ENCODE measurements at places on chromosomes 2 and 18.

GRCh38 chr2:210548878-210549384 lies 7.5 kb upstream of the CPS1 start:
- DNase-seq, result no peak

GRCh38 chr2:205311201-205311600 lies 371.1 kb upstream of the NRP2 start:
- no peak for DNase-seq

DNA sequence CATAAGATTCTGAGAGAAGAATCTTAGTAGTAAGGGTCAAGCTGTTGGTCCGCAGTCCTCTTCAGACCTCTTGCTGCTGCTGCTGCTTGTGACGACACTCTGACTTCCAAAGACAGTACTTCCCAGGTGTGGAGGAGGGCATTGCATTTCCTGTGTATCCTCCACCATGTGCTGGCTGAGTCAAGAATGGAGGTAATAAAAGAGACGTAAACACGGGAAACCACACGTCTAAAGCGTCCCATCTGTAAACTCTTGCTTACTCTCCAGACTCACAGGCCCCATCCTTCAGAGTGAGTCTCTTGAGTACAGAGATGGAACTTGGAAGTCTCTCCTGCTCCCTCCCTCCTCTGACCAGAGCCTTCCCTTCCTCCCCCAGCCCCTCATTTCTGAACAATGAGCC lies 25.6 kb downstream of the KLHL29 start:
- DNase-seq, result no peak

DNA sequence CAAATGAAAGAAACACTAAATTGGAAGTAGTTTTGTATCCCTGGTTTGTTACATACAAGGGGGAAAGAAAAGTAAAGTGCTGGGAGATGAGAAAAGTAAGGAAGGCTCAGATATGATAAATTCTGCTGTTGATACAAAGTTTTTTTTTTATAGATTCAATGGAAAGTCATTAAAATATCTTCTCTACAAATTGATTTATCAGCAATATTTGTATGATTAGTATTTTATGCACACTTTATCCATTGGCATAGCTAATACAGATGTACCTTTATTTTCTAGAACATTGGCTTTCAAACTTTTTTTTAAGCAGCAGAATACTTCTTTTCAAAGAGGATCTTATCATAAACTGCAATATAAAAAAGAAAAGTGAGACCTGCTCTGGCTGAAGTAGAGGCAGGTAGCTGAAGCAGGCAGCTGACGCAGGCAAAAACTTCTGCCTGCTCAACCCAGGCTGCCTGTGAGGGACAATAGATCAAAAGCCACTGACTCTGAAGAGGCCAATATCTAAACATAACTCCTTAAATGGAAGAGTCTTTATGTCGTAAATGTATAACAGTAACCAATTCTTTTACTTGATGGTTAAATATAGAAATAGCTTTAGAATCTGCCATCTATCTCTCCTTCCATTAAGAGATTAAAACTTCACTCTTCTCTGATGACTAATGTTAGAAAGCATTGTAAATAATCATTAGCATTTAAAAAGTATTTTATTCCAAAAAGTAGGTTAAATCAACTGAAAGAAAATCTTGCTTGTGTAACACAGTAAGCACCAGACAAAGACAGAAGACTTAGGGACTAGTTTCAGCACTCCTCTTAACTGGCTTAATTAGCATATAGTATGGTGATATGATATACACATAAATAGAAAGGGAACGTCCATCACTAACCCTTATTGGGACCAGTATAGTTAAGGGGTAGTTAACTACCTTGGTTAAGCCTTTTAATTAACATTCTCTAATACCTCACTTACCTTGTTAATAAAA lies 174.2 kb downstream of the SLC39A10 start:
- DNase-seq, result no peak

- no peak for DNase-seq
These were observed 238.2 kb downstream of the CDH7 start for GRCh38 chr18:65988972-65989371.

- no peak for DNase-seq
These were observed 35.1 kb downstream of the SLC30A6 start for GRCh38 chr2:32200814-32201213.

GRCh38 chr18:22643731-22644130 lies 226.0 kb upstream of the CTAGE1 start:
- DNase-seq, result no peak

DNA sequence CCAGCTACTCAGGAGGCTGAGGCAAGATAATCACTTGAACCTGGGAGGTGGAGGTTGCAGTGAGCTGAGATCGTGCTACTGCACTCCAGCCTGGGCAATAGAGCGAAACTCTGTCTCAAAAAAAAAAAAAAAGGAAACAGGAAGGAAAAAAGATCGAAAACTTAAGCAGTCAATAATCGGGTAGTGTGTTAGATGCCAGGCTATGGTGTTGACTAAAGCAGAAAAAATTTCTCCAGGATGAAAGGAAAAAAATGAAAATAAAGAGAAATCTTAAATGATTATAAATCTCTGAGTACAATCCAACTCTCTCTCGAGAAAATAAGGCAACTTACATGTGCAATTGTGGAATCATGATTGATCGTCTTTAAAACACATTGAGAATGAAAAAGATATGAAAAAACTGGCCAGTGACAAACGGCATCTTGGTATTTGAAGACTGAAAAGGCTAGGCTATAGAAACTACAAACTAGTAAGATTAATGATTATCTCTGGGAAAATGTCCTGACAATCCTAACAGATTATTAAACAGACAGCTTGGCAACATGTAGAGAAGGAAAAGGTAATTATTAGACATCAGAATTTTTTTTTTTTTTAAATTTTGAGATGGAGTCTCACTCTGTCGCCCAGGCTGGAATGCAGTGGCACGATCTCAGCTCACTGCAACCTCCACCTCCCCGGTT lies 16.3 kb upstream of the EPHA4 start:
- no peak for DNase-seq

DNA sequence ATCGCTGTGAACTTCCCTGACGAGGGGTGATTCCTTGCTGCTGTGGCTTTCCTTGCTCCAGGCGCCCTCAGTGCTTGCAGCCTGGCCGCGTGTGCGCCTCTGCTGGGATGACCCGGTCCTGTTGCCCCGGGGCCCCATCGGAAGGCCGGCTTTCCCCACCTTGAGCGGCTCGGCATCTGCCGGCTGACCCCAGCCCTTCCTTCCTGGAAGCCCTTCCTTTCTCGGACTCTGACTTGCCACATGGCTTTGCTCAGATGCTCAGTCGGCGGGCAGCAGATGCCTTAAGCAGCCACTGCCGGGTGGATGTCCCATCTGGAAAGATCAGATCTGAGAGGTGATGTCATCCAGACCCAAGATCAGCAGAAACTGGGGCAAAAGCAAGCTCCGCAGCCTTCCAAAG lies 100.5 kb upstream of the ODC1 start:
- DNase-seq, result no peak

GRCh38 chr18:45059695-45060094 lies 379.0 kb downstream of the SETBP1 start:
- no peak for DNase-seq

GRCh38 chr2:223641082-223641481 lies 38.9 kb upstream of the SCG2 start:
- no peak for DNase-seq

- DNase-seq, result no peak
These were observed 162.1 kb upstream of the ZNF516 start for GRCh38 chr18:76656925-76657827.

DNA sequence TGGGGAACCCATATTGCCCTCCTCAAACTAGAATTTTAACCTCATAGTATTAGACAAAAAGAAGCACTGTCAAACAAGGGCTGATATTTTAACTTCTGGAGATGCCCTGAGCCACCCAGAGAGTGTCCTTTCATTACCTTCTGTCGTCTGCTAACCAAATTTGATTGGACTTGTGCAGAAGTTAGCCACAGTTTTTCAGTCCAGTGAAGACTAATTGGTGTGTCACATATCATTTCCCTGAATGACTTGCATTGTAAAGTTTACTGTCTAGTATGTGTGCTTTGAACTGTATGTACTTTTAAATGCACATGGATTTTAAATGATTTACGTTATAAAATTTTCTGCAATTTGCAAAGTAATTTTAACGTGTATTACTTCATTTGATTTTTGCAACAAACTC lies 646.5 kb downstream of the SATB2 start:
- no peak for DNase-seq

DNA sequence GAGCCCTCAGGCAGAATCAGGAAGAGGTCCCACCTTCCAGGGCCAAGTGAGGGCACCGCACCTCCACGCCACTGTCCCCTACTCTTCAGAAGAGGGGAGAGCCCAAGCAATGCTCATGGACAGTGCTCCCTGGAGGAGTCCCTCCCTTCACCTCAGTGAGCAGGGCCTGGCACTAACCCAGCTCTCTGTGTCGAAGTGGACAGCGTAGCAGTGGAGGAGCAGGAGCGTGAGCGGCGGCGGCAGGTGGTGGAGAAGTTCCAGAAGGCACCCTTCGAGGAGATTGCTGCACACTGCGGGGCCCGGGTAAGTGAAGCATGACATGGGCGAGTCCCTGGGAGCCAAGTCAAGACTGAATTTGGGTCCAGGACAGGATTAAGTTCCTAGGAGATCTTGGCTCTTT lies 16.7 kb downstream of the POMC start:
- DNase-seq, result no peak

DNA sequence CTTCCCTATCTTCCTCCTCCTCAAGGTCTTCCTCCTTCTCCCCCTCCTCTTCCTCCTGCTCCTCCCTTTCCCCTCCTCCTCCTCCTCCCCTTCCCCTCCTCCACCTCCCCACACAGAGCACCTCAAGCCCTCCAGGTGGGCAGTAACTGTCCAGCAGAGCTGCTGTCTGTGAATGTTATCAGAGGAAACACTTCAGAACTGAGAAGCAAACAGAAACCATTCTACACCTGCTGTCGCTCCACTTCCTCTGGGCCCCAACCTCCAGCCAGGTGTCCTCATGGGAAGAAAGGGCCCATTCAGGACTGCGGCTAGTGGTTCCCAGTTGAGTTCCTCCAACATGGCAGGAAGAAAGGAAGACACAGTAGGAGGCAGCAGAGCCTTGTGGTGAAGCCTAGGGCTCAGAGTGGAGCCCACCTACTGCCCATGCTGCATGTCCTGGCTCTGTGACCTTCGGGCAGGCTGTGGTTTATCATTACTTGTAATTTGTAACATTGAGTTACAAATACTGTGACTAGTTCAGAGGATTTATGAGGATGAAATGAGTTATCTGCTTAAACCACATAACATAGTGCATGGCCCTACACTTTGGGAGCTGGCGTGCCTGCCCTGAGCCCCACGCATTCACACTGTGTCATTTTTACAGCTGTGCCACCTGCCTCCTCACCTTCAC lies 165.9 kb upstream of the ID2 start:
- no peak for DNase-seq

- DNase-seq, result no peak
These were observed 39.7 kb downstream of the SH3YL1 start for GRCh38 chr2:223971-224760.

DNA sequence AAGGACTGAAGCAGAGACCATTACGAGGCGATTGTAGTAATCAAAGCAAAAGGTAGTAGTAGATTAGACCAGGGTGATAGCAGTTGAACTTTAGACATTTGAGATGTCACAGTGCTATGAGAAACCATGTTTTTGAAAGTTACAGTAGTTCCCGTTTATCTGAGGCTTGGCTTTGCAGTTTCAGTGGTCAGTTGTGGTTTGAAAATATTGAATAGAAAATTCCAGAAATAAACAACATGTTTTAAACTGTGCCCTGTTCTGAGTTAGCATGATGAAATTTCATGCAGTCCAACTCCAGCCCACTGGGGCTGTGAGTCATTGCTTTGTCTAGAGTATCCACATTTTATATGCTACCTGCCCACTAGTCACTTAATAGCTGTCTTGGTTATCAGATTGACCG lies 47.5 kb downstream of the ZNF638 start:
- no peak for DNase-seq

DNA sequence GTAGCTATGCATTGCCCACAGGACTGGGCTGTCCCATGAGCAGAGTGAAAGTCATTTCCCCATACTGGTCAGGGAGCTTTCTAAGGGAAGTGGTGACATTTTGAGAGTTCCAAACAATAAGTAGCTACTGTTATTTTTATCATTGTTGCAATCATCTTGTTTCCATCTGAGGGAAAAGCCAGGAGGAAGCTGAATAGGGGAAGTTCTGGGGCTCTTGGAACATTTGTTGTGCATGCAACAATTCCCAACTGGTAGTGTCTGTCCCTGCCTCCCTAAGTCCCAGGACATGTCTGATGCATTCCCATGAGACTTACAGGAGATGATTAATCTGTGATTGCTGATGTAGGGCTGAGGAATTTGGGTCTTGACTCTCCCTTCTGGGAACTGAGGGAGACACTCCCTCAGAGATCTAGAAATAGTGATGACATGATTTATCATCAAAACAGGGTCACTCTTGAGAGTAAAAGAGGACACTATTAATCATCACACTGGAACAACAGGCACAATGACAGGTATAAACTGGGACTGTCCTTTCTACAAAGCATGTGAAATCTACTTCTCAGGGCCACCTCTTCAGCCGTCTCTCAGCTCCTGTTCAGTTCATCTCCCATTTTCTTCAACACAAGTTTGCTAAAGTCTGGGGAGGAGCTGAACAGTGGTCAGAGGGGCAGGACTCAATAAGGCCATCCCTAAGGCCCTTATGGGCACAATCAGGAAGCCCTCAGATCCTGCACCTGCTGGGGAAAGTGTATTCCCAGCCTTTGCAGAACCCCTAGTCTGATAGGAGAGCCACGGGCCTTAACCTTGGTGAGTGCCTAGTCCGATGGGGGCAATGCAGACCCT lies 28.0 kb upstream of the MARCO start:
- no peak for DNase-seq

- no peak for DNase-seq
These were observed 118.2 kb downstream of the SPTBN1 start for GRCh38 chr2:54574107-54574859.

GRCh38 chr2:49845021-49845420 lies 690.7 kb upstream of the FSHR start:
- no peak for DNase-seq

DNA sequence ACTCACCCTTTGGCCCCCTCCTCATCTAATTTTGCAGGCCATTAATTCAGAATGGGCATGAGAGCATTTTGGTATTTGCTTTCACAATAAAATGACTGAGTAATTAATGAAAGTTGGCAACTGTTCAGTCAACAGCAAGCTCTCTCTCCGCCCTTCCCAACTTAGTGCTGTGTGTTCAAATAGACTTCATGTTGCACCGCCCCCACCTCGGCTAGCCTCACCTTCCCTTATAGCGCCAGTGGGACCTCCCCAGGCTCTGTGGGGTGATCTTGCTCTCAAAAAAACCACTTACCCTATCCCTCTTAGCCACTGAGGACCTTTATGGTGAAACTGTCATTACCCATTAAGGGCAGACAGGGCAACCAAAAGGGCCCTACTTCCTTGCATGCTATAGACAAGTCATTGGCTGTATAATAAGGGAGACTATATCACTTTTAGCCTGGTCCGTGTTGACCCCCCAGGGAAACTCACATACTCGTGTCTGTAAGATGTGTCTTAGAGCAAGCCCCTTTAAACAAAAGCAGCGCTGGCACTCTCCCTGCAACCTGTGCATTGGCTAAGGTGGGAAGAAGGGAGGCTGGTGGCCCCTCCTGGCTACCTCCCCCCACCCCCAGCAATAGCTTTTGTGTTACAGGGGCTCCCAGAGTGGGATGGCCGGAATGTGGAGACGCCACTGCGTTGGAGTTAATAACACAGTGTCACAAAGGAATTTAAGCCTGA lies 15.2 kb downstream of the EN1 start:
- no peak for DNase-seq

- no peak for DNase-seq
These were observed 61.7 kb downstream of the CCDC88A start for GRCh38 chr2:55357927-55358326.

GRCh38 chr2:173090973-173091660 lies 15.5 kb downstream of the MAP3K20 start:
- no peak for DNase-seq
